ENCODE measurements at places on chromosomes 13 and 19. TPM values are rescaled to one million over a fixed set of nuclear protein-coding genes. Genes with fewer than 3 reads are reported as not detected.

The CCDC122 gene
- 4.9 TPM for total RNA-seq

The ZNF284 gene
- 2.2 TPM for total RNA-seq

The NPAS1 gene
- 0.49 TPM for total RNA-seq

The ADGRE3 gene
- total RNA-seq = not detected

DNA sequence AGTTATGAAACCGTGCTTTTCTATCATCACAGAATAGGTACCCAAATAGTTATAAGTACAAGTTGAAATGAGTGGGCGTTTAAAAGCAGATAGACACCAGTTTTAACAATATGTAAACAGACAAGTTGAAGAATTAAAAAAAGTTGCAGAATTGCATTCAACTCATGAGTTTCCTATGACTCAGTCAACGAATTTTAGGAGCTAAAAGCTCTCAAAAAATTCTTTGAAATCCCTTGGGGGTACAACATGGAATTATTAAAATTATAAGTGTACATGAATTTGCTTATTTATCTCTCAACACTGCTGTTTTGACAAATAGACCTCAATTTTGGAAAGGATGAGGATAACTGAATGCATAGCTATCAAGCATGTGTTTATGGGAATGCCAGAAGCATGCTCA lies 693.4 kb downstream of the PCDH9 start:
- no peak overlapping the region for H3K4me3 ChIP-seq
- no peaks in the 10 kb centered on the region for H3K36me3 ChIP-seq
- no peak for DNase-seq
- H3K27ac ChIP-seq = no peak overlapping the region
- H3K27me3 ChIP-seq = no peaks in the 10 kb centered on the region

- H3K4me3 ChIP-seq = no peak overlapping the region
- H3K4me1 ChIP-seq = peaks cover 6% of the 10 kb centered on the region
- no peak overlapping the region for H3K27ac ChIP-seq
- peaks cover 70% of the 10 kb centered on the region for H3K36me3 ChIP-seq
Measured at GRCh38 chr19:49106648-49107135, 7.5 kb upstream of the LIN7B start.

DNA sequence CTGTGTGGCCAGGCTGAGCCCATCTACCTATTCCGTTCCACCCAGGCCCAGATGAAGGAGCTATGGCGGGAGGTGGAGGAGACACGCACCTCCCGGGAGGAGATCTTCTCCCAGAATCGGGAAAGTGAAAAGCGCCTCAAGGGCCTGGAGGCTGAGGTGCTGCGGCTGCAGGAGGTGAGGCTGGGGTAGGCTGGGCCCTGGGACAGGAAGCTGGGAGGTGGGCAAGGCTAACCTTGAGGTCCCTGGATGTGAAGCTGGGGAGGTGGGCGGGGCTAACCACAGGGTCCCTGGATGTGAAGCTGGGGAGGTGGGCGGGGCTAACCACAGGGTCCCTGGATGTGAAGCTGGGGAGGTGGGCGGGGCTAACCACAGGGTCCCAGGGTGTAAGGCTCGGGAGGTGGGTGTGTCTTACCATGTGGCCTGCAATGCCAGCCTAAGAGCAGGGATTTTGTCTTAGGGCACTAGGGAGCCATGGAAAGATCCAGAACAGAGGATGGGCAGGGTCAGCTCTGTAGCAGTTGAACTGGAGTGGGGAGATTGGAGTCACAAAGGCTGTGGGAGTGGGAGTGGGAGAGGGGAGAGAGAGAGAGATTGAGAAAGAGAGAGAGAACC lies 36.9 kb downstream of the KCNC3 start:
- no peaks in the 10 kb centered on the region for H3K27me3 ChIP-seq
- no peak for DNase-seq
- no peaks in the 10 kb centered on the region for H3K4me1 ChIP-seq
- no peaks in the 10 kb centered on the region for H3K36me3 ChIP-seq
- no peak overlapping the region for H3K4me3 ChIP-seq

GRCh38 chr13:100128373-100128772 lies 39.5 kb downstream of the PCCA start:
- no peaks in the 10 kb centered on the region for H3K36me3 ChIP-seq
- peaks cover 18% of the 10 kb centered on the region for H3K4me1 ChIP-seq
- H3K4me3 ChIP-seq = no peak overlapping the region
- H3K27ac ChIP-seq = no peak overlapping the region
- H3K27me3 ChIP-seq = no peaks in the 10 kb centered on the region
- no peak for DNase-seq

- no peaks in the 10 kb centered on the region for H3K27me3 ChIP-seq
- H3K36me3 ChIP-seq = no peaks in the 10 kb centered on the region
- H3K27ac ChIP-seq = no peak overlapping the region
- no peak overlapping the region for H3K4me3 ChIP-seq
- H3K4me1 ChIP-seq = no peaks in the 10 kb centered on the region
Measured at GRCh38 chr13:32932376-32932775, 83.8 kb upstream of the KL start.

The DCLK1 gene
- total RNA-seq = 36.1 TPM

DNA sequence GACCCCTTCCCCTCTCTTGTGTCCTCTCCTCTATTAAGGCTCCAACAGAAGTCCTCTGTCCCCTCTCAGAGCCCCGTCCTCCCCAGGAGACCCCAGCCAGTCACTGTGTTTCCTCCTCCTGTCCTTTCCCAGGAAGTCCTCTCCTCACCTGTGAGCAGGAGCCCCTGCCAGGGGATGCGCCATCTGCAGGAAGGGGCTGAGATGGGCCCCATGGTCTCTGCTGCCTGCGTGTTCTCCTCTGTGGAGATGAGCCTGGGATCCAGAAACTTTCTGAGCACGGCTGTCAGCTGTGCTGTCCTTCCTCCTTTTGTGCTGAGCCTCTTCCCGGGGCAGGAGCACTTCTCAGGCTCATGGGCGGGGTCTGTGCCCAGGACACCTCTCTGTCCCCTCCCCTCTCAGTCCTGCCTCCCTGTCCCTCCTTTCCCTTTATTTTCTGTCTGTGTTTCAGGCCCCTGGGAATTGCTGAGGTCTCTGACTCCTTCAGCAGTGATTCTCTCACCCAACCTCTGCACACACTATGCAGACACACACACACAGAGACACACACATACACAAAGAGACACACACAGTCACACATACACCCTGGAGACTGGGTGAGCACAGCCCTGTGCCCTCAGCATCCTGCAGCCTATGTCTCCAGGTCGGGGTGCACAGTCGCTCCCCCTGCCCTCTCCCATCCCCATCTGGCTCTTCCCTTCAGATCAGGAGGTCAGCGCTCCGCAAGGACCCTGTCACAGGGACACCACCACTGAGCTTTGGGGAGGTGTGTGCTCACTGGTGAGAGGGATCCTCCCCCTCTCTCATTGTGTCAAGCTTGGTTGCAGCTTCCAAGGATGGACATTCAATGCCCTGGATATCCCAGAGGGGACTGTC lies at the start of gene CEACAM8:
CEACAM8 (minus strand) TSS at position 308 of the 873 bp plus-strand sequence; CDS start at position 212, 96 bp downstream.
- no peaks in the 10 kb centered on the region for H3K36me3 ChIP-seq
- no peak within 1 kb of the TSS for H3K4me3 ChIP-seq
- H3K27me3 ChIP-seq = no peaks in the 10 kb centered on the region
- no peak for DNase-seq
- H3K27ac ChIP-seq = no peak within 1 kb of the TSS

The LILRA1 gene
- 1.7 TPM for total RNA-seq

GRCh38 chr13:97875218-97875617 lies 78.3 kb upstream of the IPO5 start:
- no peak overlapping the region for H3K27ac ChIP-seq
- no peak for DNase-seq

DNA sequence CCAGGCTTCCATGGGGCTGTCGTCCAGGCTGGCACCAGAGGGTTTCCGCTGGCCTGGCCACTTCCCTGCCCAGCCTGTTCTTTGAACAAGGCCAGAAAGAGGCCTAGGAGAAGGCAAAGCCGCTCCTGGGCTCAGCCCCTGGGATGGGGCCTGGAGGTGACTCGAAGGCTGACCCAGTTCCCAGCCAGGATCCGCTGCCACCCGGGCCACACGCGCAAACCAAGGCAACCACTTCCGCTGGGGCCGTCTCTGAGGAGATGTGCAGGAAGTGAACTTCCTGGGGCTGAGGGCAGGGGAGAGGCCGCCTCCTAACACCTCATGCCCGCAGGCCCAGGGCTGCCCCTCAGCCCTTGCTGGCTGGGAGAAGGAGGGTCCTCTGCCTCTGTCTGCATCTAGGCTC lies 15.2 kb downstream of the PLEKHF1 start:
- no peaks in the 10 kb centered on the region for H3K27me3 ChIP-seq
- peak overlapping the region; percentile 83 for H3K27ac ChIP-seq
- no peak overlapping the region for H3K4me3 ChIP-seq
- H3K36me3 ChIP-seq = peaks cover 19% of the 10 kb centered on the region
- H3K4me1 ChIP-seq = peaks cover 74% of the 10 kb centered on the region
- no peak for DNase-seq

DNA sequence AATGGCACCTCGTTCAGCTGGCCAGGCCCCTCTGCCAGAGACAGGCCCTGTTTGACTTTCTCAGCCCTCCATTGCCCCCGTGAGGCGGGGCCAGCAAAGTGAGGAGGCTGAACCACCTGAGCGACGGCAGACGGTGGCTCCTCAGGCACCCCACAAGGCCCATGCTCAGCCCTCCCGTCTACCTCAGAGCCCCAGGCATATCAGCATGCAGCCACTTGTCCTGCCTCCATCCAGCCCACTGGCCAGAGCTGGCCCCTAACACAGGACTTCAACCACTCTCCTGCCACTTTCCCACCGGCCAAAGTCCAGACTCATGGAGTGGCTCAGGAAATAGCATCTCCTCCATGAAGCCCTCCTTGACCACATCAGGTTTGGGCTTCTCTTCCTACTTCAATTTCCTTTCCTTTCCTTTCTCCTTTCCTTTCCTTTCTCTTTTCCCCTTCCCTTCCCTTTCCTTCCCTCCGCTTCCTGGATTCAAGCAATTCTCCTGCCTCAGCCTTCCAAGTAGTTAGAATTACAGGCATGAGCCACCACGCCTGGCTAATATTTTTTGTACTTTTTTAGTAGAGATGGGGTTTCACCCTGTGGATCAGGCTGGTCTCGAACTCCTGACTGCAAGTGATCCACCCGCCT lies 9.3 kb downstream of the SLC7A10 start:
- no peaks in the 10 kb centered on the region for H3K36me3 ChIP-seq
- no peak for DNase-seq
- no peak overlapping the region for H3K4me3 ChIP-seq
- H3K27ac ChIP-seq = no peak overlapping the region
- no peaks in the 10 kb centered on the region for H3K27me3 ChIP-seq
- H3K4me1 ChIP-seq = no peaks in the 10 kb centered on the region

DNA sequence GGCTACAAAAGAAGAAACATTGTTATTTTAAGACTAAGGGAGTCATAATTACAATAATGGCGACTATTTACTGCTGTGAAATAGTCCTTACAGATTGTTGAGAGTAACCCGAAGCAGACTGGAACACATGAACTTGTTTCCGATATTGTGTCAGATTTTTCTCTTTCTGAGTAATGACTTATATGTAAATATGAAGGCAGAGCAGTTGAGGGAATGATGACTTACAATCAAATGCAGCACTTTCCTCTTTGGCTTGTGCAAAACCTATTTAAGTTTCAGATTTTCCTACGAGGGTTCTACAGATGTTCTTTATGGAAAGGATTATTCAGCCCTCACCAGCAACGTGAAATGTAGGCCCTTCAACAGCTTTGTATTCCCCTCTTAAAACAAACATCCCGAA lies 198.6 kb downstream of the RGCC start:
- no peak overlapping the region for H3K27ac ChIP-seq
- DNase-seq = no peak
- H3K27me3 ChIP-seq = no peaks in the 10 kb centered on the region
- H3K36me3 ChIP-seq = no peaks in the 10 kb centered on the region

- no peak overlapping the region for H3K4me3 ChIP-seq
- DNase-seq = no peak
- no peaks in the 10 kb centered on the region for H3K27me3 ChIP-seq
- H3K36me3 ChIP-seq = no peaks in the 10 kb centered on the region
- H3K27ac ChIP-seq = no peak overlapping the region
Measured at GRCh38 chr19:687569-688166, 7.6 kb downstream of the PRSS57 start.

The OR1I1 gene
- total RNA-seq = not detected

- no peak overlapping the region for H3K4me3 ChIP-seq
- no peak for DNase-seq
- H3K36me3 ChIP-seq = no peaks in the 10 kb centered on the region
- no peaks in the 10 kb centered on the region for H3K27me3 ChIP-seq
Measured at GRCh38 chr13:67136157-67136556, 94.0 kb downstream of the PCDH9 start.

The ALOX5AP gene
- total RNA-seq = 33.6 TPM

GRCh38 chr13:41361491-41361890 lies 50.4 kb downstream of the NAA16 start:
- no peak for DNase-seq
- no peaks in the 10 kb centered on the region for H3K27me3 ChIP-seq
- H3K4me3 ChIP-seq = no peak overlapping the region
- peaks cover 56% of the 10 kb centered on the region for H3K36me3 ChIP-seq

GRCh38 chr13:28499609-28500008 lies 4.7 kb upstream of the FLT1 start:
- H3K27ac ChIP-seq = no peak overlapping the region
- no peaks in the 10 kb centered on the region for H3K36me3 ChIP-seq
- H3K27me3 ChIP-seq = no peaks in the 10 kb centered on the region
- DNase-seq = no peak
